ENCODE measurements at places on chromosomes 2 and 18.

DNA sequence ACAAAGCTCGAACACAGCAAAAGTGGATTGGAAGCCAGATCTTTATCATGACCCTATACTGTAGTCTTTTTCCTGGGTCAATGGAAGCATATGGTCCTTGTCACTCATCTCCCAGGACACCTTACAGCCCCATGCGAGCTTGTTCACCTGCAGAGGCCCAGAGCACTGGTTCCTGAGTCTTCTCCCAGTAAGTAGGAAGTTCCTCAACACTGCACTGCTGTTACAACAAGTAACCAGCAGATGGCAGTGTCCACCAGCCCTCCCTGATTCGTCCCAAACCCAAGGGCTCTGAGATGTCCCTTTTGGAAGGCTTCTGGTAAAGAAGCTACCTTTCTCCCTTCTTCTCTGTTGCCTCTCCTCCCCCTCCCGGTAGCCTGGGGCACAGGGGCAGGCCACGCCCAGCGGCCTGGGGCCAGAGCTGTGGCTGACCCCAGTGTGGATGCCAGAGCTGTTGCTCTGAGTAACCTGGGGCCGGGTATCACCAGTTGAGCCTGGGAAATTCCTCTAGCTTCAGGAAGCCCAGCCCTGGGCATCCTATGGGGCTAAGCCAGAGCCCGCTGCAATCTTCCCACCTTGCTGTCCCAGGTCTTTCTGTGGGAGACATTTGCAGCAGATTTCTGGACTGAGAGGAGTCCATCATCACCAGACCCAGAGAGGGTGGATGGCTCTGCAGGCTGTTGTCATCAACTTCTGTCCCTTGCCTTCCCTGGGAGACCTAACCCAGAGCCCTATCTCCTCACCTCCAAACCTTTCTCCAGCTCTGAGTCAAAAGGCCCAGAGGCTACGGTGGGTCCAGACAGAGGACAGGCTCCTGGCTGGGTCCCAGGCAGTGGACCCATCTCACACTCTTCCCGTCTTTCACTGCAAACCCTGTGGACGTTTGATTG lies 5.3 kb upstream of the GDF7 start:
- DNase-seq = peak; percentile 83

DNA sequence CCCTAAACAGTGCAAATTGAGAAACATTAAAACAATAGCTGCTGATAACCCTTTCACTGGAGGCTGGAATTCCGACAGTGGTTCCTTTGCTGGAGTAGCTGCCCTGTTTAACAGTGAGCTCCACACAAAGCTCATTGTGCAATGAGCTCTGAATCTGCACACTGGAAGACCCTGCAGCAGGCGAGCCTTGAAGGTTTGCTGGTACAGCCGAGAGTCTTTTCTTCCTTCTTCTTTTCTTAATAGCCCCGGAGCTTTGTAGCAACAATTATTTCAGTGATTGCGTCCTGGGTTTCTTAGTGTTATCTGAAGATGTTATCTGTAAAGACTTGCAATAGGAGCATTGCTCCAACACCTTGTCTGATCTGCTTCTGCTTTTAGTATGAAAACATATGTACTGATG lies 50.8 kb upstream of the CXCR4 start:
- no peak for DNase-seq

DNA sequence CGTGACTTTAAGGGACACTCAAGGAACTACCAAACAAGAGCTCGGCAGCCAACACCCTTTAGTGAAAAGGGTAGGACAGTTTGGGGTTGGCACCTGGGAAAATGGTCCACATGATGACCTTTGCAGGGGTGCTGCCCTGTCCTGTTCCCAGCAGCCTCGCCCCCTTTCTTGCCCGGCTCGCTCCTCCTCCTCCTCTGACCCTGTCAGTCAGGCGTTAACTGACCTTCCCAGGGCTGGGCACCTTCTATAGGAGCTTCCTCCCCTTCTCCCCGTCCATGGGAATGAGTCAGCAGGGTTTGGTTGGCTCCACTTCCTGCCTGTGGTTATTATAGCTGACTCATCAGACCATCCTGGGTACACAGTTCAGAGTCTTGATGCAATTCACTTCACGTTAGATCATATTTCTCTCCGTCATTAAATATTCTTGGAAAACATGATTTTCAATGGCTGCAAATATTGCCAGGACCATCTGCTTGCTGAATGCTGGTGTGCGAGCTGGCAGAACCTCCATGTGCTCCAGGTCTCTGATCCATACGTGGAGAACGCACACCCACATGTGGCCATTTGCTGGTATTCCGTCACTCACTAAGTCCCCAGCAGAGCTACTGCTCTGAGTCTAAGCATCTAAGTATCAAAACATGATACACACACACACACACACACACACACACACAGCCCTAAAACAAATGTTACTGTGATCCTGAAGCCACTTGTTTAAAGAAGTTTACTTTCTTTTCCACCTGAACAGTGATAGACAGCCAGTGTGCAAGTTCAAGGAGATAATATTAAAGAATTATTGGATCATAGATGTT lies 185.0 kb downstream of the ANAPC1 start:
- peak; percentile 99 for DNase-seq

DNA sequence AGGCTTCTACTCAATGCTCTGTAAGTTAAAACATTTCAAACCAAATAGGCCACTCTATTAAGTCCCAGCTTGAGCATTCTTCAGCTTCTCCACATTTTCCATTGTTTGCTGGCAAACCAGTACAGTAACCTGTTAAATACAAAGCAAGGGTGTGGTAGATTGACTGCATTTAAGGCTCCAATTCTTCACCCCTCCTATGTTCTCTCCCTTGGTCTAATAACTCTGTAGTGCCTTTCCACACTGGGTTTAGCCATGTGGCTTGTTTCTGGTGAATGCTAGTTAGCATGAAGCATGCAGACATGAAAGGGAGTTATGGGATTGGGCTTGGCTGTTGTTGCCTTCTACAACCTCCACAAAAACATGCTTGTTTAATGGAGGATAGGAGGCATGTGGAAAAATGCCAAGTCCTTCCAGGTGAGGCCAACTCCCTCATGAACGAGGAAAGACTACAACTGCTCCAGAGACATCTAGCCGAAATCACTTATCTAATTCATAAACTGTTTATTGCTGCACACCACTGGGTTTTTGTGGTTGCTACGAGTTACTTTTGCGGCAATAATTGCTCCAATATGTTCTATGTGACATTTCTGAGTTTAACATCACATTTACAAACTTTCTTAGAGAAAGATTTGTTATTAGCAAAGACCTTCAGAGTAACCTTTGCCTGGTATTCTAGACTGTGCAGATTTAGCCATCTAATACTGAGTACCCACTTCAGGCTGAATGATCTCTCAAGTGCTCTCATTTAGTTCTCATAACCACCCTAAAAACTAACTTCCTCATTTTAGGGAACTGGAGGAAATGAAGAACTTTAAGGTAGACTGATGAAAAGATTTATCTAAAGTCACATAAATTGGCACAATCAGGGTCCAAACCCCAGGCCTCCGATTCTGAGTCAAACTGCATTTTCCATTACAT lies 104.0 kb downstream of the SMAD2 start:
- DNase-seq = no peak

DNA sequence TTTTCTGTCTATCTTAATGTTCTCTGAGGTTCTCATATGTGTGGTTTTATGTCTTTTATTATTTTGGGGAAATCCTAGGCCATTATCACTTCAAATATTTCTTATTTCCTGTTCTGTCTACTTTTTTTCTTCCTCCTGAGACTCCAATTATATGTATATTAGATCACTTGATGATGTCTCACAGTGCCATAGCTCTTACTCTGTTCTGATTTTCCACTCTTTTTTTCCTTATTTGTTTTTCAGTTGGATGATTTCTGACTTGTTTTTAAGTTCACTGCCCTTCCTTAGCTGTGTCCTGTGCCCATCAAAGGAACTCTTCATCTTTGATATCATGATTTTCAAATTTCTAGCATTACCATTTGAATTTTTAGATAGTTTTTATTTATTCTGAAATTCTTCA lies 24.1 kb downstream of the FAM228B start:
- DNase-seq = no peak

DNA sequence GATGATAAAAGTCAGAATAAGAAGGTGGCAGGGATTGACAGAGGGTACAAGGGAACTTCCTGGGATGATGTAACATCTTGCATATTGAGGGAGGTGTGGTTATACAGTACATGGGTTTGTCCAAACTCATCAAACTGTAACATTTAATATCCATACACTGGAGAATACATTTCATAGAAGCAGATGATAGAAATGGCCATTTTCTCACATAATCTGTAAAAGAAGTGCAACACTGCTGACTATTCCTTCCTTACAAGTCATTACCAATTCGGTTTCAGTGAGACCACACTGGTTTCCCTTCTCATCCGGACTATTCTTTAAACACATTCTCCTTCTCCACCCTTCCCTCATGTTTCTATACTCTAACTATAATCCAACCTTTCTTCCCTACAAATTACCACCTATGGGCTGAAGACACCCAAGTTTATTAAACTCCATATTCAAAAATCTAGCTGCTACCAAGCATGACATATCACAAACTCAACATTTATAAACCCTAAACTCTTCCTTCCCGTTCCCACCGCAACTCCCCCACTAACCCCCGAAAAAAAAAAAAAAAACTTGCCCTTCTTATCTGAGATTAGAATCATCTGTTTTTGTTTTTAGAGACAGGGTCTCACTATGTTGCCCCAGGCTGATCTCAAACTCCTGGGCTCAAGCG lies 1.6 kb downstream of the COX7A2L start:
- no peak for DNase-seq

DNA sequence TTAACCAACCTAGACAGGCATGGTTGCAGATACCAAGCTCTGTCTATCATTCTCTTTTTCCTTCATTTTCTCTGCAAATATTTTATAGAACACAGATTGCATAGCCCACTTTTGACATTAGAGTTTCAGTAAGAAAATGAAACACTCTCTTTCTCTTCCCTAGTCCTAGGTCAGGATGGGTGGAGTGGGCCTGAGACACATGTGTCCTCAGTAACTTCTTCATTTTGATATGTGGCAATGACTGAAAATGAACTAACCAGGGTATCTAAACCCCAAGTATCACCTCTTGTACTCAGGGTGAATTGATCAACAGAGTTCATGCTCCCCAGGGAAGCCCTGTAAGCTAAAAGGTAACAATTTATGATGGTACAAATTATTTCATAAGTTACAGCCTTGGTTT lies 37.0 kb upstream of the KYNU start:
- DNase-seq = no peak

- DNase-seq = no peak
These were observed 121.9 kb downstream of the NDUFA10 start for GRCh38 chr2:239903210-239903609.

DNA sequence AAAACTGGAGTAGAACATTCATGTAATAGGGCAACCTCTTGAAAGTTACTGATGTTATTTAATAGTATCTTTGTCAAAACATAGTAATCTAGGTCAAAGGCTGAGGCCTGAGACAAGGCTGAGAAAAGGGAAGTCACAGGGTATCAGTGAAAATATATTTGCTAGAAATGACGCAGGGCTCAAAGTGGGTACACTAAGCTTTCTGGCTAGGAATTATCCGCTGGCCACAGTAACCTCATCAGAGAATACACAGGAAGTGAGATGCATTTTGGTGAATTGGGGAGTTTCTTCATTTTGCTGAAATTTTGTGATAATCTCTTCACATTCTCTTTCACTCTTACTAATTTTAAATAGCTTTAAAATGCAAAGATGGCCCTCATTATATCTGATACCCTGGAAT lies 206.8 kb downstream of the OTX1 start:
- no peak for DNase-seq

GRCh38 chr18:24593401-24593800 lies 133.0 kb downstream of the HRH4 start:
- DNase-seq = no peak

GRCh38 chr2:42196403-42197267 lies 27.5 kb downstream of the EML4 start:
- DNase-seq = peak; percentile 74

DNA sequence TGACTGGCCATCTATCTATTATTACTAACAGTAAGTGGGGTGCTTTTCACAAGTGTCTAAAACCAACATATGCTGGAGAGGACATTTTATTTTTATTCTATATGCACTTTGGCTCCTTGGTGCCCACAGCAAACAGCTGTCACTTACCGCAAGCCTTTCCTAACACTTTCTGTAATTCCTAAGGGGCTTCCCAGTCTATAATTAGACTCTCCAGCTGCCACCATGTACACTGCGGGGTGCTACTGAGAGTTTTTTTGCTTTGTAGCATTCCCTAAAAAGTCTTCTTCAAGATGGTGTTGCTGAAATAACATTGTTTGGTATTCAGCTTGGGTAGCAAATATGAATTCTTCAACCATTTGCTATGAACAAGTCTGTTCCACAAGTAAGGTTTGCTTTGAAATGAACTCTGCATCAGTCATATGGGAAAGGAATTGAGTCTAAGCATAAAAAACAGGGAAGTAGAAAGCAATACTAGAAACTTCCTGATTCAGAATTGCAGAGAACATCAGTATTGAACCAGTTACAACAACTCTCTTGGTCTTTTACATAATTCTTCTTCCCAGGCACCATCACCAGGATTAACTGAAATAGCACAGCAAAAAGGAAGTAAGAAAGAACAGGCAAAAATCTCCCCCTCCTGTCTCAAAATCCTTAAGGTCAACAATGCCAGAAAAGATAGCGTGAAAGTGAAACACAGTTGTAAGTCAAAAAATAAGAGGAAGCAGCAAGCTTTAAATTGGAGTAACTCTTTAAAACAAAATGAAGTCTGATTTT lies 28.6 kb downstream of the EPB41L3 start:
- DNase-seq = no peak

- DNase-seq = peak; percentile 56
These were observed 60.6 kb downstream of the PTPN4 start for GRCh38 chr2:119820275-119820674.

DNA sequence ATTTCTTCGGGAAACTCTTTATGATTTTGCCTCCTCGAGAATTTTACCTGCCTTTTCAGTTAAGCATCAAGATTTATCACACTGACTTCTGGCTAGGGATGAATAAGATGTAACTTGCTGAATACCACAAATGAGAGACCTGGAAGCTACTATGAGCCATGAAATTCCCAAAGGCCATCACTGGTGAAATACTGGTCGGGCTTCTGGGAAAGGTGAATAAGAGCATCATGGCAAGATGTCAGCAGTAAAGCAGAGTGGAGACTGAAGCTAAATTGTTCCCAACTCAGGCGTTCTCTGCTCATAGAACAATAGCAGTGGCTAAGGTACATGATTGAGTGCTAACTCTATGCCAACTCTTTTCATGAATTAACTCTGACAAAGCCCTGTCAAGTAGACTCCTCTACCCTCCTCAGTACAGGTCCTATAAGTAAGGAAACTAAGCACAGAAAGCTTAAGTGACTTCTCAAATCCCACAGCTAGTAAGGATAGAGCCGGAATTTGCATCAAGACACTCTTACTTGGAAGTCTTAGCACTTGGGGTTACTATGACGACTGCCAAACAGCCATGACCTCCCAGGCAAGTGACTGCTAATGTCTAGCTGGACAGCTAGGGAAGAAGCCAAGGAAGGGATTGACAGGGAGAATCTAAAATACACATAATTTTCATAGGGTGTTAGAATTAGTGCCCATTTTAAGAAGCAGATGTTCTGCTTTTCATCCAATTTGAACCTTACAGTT lies 22.7 kb upstream of the DSC3 start:
- DNase-seq = peak; percentile 10

GRCh38 chr2:203209538-203209937 lies 29.3 kb upstream of the CYP20A1 start:
- no peak for DNase-seq

- no peak for DNase-seq
These were observed 2.9 kb upstream of the SLC9A4 start for GRCh38 chr2:102470168-102470567.

- DNase-seq = peak; percentile 90
These were observed 42.8 kb downstream of the METTL8 start for GRCh38 chr2:171390941-171391516.

- DNase-seq = no peak
These were observed 43.4 kb upstream of the CYTIP start for GRCh38 chr2:157487271-157487610.
